ENCODE measurements at places on chromosomes 4 and X. TPM values are rescaled to one million over a fixed set of nuclear protein-coding genes. Genes with fewer than 3 reads are reported as not detected.

ARHGAP36 gene
- not detected for total RNA-seq

PDGFRA gene
- total RNA-seq, result 151 TPM

MND1 gene
- total RNA-seq, result 1.5 TPM

KLB gene
- 0.80 TPM for total RNA-seq

CXCL1 gene
- total RNA-seq, result 49.4 TPM

SPANXD gene
- total RNA-seq, result not detected

SLC6A14 gene
- total RNA-seq, result 38.0 TPM

CLDN34 gene
- total RNA-seq, result 0.34 TPM

RPS3A gene
- total RNA-seq, result 1,247 TPM

TMEM154 gene
- 18.9 TPM for total RNA-seq

MGST2 gene
- 51.7 TPM for total RNA-seq

SMIM31 gene
- total RNA-seq, result 2.3 TPM

HMGN5 gene
- 5.3 TPM for total RNA-seq

SMARCAD1 gene
- 19.5 TPM for total RNA-seq

SOD3 gene
- 48.9 TPM for total RNA-seq

STAP1 gene
- 2.4 TPM for total RNA-seq

C4orf50 gene
- total RNA-seq, result 0.03 TPM

XG gene
- total RNA-seq, result 0.71 TPM

FDCSP gene
- total RNA-seq, result not detected

GLRA3 gene
- total RNA-seq, result not detected

GRIPAP1 gene
- 29.2 TPM for total RNA-seq

ADGRG2 gene
- 10.5 TPM for total RNA-seq

CYSLTR1 gene
- total RNA-seq, result 5.4 TPM

TRPC5OS gene
- not detected for total RNA-seq

RHOXF1 gene
- total RNA-seq, result not detected

Measured in lung (tissue), 17 donors.